ENCODE measurements at places on chromosomes 5 and 9.

GRCh38 chr5:149304195-149305078 is 32.8 kb downstream of the AFAP1L1 start:
- DNase-seq = no peak

DNA sequence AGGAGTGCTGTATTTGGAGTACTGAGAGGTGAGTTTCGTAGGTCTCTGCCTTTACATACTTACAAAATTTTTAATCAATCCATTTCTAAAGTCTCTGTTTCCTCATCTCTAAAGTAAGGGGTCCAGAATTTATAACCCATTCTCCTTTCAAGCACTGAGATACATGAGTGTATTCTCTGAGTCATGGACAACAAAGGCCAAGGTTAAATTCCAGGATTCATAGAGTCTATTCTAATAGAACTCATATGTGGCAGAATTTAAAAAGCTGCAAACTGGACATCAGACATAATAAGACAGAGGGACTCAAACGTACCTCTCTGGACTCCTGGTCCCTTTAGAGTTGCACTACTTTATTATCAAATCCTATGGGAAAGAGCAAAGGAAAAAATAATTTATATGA is 112.5 kb upstream of the SLIT3 start:
- DNase-seq = no peak

GRCh38 chr5:148976569-148977381 is 86.1 kb downstream of the SH3TC2 start:
- DNase-seq = no peak

DNA sequence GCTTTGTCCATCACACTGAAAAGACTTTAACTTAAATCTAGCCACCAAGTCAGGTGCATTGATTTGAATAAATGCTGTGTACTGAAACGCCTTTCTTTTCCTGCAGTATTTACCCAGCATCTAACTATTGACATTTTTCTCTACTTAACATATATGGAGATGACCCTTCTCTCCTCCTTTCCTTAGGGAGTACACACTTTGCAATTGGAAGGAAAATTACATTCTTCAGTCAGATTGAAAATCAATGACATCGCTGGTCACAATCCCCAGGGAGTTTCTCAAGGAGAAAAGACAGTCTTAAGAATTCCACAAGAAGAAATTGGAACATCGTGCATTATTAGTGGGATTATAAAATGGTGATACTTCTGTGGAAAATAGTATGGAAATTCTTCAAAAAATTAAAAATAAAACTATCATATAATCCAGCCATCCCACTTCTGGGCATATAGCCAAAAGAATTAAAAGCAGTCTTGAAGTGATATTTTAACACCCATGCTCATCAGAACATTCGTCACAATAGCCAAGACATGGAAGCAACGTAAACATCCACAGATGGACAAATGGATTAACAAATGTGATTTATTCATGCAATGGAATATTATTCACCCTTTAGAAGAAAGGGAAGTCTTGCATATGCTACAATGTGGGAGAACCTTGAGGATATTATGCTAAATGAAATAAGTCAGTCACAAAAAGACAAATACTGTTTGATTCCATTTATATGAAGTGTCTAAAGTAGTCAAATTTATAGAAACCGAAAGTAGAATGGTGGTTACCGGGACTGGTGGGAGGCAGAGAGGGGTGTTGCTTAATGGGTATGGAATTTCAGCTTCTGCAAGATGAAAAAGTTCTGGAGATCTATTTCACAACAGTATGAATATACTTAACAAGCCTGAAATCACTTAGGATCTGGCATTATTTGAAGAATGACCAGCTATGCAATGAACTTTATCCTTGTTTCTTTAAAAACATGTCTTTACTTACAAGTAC is 14.3 kb upstream of the FREM1 start:
- DNase-seq = no peak

DNA sequence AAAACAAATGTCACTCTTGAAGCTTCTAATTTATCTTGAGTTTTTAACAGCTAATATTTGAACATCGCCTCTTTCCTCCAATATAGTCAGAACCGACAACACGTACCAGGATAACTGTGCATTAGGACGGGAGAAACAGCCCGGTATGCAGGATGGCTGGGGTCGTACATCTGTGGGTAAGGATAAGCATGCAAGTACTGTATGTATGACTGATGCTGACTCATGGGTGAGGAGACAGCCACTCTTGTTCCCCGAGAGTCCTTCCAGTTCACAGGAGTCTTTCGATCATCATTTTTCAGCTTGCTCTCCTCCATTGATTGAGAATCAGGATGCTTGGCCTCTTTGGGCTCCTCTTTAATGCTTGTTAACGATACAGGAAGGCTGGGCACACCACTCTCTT is 102.3 kb downstream of the ZNF608 start:
- no peak for DNase-seq

- no peak for DNase-seq
Observed at GRCh38 chr5:144671066-144671465, 500.4 kb downstream of the KCTD16 start.

- no peak for DNase-seq
Observed at GRCh38 chr5:169354263-169354662, 53.3 kb upstream of the SLIT3 start.

GRCh38 chr9:2870340-2870739 is 26.4 kb upstream of the PUM3 start:
- DNase-seq = no peak

DNA sequence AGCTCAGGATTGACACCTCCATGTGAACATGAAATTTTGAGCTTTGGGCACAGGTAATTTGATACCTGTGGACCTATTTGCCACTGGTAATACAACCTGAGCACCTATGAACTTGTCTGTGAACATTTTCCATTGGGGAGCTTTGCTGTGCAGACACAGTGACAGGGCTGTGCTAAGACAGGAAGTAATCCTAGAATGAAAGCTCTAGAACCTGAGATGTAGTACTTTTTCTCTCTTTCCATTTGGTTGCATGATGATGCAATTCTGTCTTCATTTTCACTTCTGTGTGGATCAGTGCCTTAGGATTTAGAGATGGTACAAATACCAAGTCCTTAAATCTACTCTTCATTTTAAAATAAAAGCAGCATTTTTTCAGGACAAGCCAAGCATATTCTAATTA is 216.9 kb downstream of the NR3C1 start:
- no peak for DNase-seq

All from NCI-H2107 (cell line).